ENCODE measurements at places on chromosomes 4 and X.

GRCh38 chr4:146545102-146545501 lies 23.4 kb upstream of the SLC10A7 start:
- DNase-seq = no peak

- no peak for DNase-seq
Observed at GRCh38 chr4:2722033-2722432, 34.1 kb downstream of the TNIP2 start.

GRCh38 chrX:10769195-10769594 lies 148.8 kb upstream of the MID1 start:
- no peak for DNase-seq

- DNase-seq = no peak
Observed at GRCh38 chr4:124682384-124682783, 30.1 kb downstream of the ANKRD50 start.

GRCh38 chr4:94870146-94870545 lies 112.4 kb downstream of the BMPR1B start:
- no peak for DNase-seq

DNA sequence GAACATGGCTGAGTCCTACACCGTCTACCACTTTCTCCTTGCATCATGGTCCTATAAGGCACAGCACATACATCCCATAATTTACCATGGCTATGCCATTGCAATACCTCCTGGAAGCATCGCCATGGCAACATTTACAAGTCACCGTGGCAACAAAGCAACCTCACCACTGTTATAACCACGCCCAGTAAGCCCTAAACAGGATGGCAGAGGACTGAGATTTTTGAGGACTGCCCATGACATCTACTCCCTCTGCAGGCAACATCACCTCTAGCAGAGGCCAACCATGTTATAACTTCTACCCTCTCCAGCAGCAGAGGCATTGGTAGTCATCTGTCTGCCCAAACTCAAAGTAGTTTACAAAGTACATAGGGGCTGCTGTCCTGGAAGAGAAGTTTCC lies 29.7 kb downstream of the BCOR start:
- no peak for DNase-seq

GRCh38 chrX:40853004-40853815 lies 117.9 kb upstream of the MED14 start:
- DNase-seq = no peak

- peak; percentile 67 for DNase-seq
Observed at GRCh38 chrX:129654652-129655546, at the start of gene APLN. TSS of gene APLN (minus strand) at chrX:129654956. CDS start at chrX:129654630, 326 bp downstream.

GRCh38 chrX:123267220-123267619 lies 83.1 kb downstream of the GRIA3 start:
- no peak for DNase-seq

DNA sequence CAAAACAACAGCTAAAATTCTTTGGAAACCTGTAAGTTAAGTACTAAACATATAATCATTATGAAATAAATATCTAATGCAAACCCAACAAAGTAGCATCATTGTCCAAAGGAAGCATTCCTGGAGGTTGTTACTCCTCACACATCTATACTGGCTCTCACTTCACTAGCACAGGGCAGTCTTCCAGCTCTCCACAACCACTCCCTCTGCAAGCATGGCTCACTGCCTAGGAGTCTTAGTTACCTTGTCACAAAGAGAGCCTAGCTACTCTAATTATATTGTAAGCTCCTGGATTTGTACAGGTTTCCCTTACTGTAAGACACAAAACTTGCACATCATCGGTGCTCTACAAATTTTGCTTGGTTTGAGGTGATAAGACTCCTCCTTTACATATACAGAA lies 76.1 kb downstream of the AMMECR1 start:
- no peak for DNase-seq
